Stimulated activated CD8-positive, alpha-beta memory T cell treated with anti-CD3 and anti-CD28 coated beads, Interleukin-15, amount 100 ng/mL, for 48 hours (primary cell): ENCODE measurements at places on chromosomes 5 and 9.

DNA sequence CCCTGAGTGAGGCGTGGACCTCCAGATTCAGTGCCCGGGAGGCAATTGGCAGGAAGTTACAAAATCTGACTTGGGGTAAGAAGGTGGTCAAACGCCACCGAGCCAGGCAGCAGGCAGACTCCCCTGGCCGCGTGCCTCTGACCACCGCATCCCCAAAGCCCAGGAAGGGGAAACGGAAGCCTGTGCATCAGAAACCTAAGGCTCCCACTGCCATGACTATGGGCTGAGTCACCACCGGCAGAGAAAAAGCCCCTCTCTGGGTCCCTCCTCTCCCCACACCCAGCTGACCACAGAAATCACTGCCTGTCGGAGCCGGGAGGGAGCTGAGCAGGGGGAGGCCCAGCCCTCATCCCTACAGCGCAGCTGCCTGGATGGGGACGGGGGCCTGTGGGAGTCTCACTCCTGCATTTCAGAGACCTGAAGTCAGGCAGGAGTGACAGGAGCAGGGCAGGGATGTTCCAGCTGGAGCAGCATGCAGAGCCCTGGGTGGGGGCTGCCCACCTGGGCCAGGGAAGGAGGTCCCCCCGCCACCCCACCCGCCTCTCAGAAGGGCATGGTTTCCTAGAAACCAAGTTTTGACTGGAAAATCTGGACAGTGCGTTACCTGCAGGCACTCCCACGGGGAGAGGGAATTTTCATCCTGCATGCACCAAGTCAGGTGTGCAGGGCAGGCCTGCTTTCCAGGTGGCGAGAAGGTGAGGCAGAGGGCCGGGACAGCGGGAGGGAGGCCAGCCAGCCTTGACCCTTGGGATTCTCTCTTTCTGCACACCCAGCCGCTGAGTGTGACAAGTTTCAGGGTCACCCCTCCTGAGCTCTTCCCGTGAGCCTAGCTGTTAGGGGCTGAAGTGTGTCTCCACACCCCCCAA is 68.2 kb downstream of the LRSAM1 start:
- DNase-seq: peak; percentile 46

DNA sequence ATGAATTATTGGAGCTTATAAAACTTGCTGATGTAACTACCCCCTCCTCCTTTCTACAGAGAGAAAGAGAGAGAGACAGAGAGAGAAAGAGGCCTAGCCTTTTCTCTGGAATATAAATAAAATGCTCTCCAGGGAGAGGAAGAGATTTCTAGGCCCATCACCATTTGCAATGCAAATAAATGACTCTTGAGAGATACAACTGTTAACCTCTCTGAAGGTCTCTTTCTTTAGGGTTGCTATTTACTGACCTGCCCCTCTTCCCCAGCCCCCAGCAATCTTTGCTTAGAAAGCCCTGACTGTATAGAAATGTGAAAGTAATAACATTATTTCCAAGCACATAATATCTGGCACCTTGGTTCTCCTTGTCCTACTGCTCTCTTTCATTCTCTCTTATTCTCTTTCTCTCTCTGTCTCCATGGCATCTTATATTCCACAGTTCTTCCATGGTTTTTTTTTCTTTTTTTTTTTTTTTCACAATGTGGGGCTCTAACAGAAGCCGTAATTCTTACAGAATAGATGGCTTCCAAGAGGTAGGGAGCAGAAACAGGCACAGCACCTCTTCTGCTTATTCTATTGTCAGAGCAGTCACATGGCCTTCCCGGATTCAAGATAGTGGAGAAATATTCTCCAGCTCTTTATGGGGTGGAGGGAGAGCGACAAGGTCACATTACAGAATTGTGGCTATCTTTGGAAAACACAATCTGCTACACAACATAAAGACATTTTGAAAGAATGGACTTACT is 1087.9 kb upstream of the NUDT12 start:
- DNase-seq: no peak

- no peak for DNase-seq
These were observed 137.2 kb upstream of the FST start for GRCh38 chr5:53343187-53343586.

GRCh38 chr9:85895685-85896084 is 45.3 kb upstream of the NAA35 start:
- no peak for DNase-seq

DNA sequence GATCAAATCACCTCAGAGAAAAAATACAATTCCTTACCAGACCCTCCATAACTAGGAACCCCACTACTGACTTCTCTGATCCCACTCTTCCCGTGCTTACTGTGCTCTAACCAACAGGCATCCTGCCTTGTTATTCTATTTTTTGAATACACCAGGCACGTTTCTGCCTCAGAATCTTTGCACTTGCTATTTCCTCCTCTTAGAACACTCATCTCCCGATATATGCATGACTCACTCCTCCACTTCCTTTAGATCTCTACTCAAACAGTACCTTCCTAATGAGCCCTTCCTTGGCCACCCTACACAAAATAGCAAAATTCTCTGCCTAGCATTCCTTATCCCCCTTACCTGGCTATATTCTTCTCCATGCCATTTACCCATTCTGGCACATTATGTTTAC is 43.9 kb downstream of the MAPKAP1 start:
- no peak for DNase-seq

DNA sequence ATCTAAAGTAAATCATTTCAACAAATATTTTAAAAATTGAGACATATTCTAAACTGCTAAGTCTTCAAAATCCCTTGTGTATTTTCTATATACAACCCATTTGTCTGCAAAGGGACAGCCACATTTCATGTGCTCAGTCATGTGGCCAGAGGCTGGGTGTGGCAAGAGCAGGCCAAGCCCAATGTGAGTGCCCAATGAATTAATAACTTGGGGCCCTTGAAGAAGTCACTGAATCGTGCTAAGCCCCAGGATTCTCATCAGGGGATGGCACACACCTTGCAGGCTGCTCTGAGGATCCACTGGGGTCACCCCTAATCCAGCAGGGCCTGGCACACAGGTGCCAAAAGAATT is 78.2 kb upstream of the SMIM23 start:
- no peak for DNase-seq

- DNase-seq: no peak
These were observed 158.1 kb downstream of the NPR3 start for GRCh38 chr5:32869216-32869615.

DNA sequence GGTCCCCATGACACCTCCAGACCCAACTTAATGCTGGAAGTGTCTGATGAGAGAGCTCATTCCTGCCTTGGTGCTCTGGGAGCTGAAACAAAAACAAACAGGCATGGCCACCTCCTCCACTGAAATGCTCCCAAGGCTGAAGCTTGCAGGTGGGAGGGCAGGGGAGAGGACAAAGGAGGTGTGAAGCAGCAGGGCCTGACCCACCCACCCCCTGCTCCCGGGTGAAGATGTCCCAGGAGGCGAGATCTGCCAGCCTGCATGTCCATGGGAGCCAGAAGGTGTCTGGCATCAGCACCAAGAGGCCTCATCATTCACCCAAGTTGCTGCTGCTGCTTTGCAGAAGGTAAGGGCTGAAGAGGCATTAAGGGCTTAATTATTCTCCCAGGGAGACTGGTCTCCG is 4.2 kb upstream of the CCIN start:
- DNase-seq: no peak

GRCh38 chr5:116423141-116423540 is 151.5 kb downstream of the SEMA6A start:
- DNase-seq: no peak

DNA sequence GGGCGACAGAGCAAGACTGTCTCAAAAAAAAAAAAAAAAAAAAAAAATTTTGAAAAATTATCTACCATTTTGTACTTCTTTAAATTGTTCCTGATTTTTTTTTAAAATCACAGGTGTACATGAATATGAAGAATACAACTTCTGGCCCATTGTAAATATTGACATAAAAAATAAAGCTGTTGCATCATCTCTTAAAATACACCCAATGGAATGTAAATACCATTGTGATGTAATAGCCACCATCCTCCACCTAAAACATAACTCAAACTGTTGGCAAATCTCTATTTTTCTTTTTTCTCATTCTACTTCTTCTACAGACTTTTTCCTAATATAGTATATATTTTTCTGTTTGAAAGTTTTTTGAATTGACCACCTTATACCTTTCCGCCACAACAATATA is 61.0 kb upstream of the TEX48 start:
- DNase-seq: no peak

- DNase-seq: no peak
These were observed 115.3 kb downstream of the UBE2R2 start for GRCh38 chr9:33932078-33932807.

- no peak for DNase-seq
These were observed 89.6 kb upstream of the TBC1D2 start for GRCh38 chr9:98345011-98345410.

DNA sequence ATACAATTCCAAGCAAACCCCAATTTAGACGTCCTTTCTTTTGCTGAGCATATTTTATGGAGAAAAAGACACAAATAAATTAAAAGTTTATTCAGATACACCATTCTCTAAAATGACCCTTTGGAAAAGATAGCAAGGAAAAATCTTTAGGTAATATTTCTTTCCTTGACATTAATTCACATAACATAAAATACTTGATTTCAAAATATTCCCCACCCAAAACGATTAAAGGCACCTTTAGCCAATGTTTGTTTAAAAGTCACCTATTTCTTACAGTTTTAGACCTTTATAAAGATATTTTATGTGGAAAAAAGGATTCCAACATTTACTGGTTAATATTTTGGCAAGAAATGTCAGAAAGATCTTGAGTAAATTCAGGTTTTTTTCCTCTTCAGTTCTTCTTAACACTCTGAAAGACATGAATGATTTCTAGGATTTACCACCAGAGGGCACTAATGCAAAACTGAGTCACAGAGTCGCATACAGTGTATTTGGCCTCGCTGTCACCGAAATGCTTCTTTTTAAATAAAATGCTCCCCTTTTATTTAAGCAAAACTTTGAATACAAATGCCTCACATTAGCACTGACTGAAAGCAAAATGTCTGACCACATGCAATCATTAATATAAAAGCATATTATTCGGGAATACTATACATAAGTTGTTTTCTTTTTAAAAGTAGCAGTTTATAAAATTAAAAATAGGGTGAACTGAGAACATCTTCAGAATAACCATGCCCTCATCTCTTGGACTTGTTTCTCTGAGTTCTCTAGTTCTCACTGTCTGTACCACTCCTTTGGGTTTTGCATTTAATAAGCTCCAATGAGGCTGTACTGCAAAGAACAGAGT is 122.5 kb downstream of the SLC1A3 start:
- no peak for DNase-seq

GRCh38 chr9:88733651-88734421 is 198.9 kb downstream of the NXNL2 start:
- no peak for DNase-seq
